Activated CD8-positive, alpha-beta memory T cell treated with anti-CD3 and anti-CD28 coated beads for 4 hours (primary cell): ENCODE measurements at places on chromosomes 11 and 22.
A peak's percentile ranks its signal among the peaks of the same experiment; 100 is the strongest.

DNA sequence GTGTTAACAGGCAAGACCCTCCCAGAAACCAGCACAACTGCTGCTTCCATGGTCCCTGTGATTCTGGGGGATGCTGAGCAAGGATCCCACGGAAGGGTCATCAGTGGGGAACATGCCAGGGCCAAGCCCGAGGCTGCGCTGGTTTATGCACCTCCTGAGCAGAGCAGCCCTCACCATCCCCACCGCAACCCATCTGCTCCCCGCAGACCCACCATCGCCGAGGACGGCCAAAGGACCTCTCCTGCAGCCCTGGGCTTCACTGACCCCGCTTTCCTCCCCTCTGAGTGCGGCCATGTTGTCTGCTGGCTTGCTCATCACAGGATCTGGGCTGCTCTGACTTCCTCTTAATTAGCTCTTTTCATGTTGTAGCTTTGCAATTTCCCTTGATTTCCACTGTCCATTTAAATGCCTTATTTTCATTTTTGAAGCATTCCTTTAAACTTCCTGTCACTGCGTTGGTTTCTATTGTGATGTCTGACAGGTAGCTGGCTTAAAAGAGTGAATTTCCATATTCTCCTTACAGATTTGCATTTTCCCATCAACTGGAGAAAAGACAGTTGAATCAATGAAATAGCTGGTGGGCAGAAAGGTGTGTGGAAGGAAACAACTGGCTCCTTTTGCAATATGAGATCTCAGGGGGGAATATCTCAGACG lies 14.9 kb downstream of the TP53AIP1 start:
- no peak for DNase-seq

- no peak for DNase-seq
Measured at GRCh38 chr11:69166218-69167115, 10.7 kb downstream of the SMIM38 start.

DNA sequence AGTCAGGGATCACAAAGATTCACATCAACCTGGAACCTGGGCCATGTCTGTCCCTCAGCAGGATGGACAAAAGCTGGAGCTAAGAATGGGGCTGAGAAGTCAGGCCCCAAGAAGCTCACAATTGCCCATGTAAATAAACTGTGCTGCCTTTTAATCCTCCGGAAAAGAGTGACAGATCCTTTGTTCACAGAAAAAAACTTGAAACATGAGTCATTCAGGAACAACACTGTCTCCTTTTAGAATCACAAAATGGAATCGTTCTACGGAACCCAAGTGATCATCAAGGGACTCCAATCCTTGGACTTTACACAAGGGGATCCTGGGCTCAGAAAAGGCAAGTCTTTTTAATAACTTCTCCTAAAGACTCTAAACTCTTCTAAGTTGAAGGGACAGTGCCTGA lies 36.1 kb downstream of the RELT start:
- DNase-seq = no peak

- no peak for DNase-seq
Measured at GRCh38 chr11:36150986-36151385, 138.2 kb downstream of the COMMD9 start.

GRCh38 chr22:41983513-41984405 lies 14.5 kb downstream of the SEPTIN3 start:
- no peak for DNase-seq

DNA sequence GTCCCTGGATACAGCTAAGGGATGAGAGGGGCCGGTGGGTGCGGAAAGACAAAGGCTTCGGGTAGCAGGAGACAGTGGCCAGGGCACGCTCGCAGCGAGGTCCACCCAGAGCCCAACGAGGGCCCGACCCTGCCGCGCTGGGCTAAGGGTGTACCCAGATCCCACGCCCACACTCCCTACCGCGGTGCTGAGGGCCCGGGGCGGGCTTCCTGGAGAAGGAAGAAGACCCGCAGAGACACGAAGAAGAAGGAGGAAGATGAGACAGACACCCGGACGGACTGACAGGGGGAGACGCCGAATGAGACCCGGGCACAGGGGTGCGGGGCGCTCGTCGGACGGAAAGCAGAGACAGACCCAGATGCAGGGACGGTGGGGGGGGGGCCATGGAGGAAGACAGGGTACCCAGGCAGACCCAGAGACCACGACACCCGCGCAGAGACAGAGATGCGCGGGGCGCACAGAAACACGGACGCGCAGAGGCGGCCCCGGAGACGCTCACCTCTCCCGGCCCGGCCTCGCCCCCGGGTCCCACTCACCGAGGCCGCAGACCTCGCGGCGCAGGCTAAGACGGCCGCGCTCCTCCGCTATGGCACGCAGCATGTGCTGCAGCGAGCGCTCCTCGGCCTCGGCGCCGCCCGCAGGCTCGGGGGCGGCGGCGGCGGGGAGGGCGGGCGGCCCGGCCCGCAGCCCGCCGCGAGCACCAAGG lies 437 bp downstream of the KIAA0930 start:
- DNase-seq = peak; percentile 17

- DNase-seq = no peak
Measured at GRCh38 chr11:34476849-34477248, 36.7 kb downstream of the ELF5 start.

GRCh38 chr11:1871531-1871930 lies 18.6 kb downstream of the LSP1 start:
- DNase-seq = no peak

- DNase-seq = no peak
Measured at GRCh38 chr11:724778-725386, 18.9 kb downstream of the EPS8L2 start.

GRCh38 chr11:83744620-83745192 lies 458.5 kb upstream of the CCDC90B start:
- DNase-seq = no peak

- DNase-seq = no peak
Measured at GRCh38 chr11:44221992-44222391, 87.9 kb downstream of the ALX4 start.

GRCh38 chr22:24402460-24403192 lies 24.8 kb upstream of the ADORA2A start:
- no peak for DNase-seq

GRCh38 chr11:4017129-4017528 lies 77.5 kb upstream of the RRM1 start:
- DNase-seq = no peak

DNA sequence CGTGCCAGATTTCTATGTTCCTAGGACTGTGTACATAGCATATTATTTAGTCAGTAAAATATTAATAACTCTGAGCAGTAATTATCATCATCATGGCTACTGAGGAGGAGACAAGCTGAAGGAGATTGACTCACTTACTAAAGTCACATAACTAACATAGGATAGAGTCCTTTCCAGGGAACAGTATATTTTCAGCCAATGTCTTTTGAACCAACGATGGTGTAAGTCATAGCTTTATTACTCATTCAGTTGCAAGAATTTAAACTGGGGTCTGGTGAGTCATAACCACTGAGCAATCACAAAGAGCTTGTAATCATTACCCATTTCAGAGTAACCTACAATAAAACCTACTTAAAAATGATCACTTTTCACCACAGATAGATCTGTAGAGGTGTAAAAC lies 1564.8 kb upstream of the TENM4 start:
- DNase-seq = no peak

- no peak for DNase-seq
Measured at GRCh38 chr11:69409812-69410645, 71.4 kb upstream of the LINC01488 start.

DNA sequence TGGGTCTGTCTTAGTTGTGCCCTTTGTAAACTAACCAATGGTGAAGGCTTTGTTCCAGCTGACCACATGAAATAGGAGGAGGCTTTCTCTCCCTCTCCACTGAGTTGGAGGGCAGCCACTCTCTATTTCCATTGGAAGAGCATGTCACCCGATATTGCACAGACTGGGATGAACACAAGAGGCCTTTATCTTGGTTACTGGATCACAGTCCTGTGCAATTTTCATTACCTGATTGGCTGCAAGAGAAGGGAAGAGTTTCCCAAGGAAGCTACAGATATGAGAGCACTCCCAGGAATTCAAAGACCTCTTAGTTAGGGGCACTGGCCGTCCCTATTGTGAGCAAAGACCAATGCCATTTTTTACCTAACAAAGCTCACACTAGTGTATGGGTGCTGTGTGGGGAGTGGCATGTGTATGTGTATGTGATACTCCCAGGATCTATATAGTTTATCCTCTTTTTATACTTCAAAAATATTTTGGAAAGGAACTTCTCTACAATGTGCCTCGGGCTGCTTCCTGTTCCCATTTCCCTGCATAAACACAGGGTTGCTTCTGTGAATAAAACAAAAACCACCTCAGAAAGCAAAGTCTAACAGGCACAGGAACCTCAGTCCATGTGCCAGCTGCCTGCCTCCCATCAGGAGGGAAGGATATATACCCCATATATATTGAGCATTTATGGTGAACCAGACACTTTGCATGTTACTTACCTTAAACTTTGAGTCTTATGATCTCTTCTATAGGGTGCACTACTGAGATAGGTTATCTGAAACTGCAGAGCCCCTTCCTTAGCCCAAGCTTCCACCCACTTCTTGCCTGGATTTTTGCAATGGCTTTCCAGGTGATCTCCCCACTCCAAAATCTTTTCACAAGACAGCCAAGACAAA lies 126.5 kb downstream of the RASSF10 start:
- no peak for DNase-seq

GRCh38 chr11:97022955-97023354 lies 633.1 kb downstream of the JRKL start:
- no peak for DNase-seq

DNA sequence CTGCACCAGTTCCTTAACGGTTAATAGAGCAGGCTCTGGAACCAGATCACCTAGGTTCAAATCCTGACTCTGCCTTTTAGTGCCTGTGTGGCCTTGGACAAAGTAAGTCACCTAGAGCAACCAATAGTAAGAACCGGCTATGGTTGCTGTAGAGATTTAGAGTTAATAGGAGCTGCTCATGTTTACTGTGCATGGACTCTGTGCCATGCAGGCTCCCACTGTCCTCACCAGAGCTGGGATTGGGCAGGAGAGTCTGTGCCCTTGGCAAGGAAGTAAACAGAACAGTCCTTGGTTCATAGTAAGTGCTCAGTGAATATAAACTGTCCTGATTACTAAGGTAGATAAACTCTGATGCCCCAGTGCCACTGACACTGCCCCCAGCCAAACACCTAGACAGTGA lies 1.4 kb upstream of the TP53I11 start:
- DNase-seq = no peak

- DNase-seq = no peak
Measured at GRCh38 chr11:27694992-27695391, 5.3 kb downstream of the BDNF start.

DNA sequence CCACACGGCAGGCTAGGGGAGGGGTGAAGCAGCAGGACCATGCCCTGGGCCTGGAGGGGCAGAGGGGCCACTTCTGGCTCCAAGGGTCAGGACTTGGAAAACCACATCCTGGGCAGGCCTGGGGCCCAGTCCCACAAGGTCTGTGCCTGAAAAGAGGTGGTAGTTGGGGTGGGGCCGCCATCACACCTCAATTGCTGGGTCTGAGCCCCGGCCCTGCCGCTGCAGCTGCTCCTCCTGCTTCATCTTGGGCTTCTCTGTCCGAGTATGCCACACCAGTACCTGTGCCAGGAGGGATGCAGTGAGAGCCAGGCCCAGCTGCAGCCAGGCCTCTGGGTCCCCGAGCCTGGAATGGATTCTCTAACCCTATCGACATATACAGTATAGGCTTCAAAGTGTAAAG lies 2.5 kb downstream of the ROM1 start:
- DNase-seq = no peak

- DNase-seq = no peak
Measured at GRCh38 chr11:8685306-8685705, 2.7 kb downstream of the RPL27A start.

DNA sequence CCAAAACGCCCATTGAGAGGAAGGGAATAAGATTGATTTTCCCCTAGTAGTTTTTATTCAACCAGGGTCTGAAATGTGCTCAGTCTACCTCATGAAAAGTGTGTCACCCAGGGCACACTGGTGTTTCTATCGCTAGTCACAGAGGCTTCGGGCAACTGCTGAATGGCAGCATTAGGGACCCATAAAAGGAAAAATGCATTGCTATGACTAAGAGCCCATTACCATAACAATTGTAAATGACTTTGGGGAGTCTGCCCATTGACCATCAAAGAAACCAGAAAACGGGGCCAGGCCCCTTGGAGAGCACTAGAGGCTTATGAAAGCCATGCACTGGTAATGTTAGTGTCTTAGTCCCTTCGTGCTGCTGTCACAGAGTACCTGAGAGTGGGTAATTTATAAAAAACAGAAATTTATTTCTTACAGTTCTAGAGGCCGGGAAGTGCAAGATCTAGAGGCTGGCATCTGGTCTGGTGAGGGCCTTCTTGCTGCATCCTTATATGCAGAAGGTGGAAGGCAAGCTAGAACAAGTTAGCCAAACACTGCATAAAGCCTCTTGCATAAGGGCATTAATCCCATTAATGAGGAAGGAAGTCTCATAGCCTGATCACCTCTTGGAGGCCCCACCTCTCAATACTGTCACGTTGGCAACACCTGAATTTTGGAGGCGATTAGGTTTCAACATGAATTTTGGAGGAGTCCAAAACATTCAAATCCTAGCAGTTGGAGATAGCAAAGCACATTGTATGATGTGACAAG lies 306.7 kb downstream of the ST3GAL4 start:
- DNase-seq = no peak

- no peak for DNase-seq
Measured at GRCh38 chr22:23150762-23151161, 5.5 kb downstream of the RAB36 start.

DNA sequence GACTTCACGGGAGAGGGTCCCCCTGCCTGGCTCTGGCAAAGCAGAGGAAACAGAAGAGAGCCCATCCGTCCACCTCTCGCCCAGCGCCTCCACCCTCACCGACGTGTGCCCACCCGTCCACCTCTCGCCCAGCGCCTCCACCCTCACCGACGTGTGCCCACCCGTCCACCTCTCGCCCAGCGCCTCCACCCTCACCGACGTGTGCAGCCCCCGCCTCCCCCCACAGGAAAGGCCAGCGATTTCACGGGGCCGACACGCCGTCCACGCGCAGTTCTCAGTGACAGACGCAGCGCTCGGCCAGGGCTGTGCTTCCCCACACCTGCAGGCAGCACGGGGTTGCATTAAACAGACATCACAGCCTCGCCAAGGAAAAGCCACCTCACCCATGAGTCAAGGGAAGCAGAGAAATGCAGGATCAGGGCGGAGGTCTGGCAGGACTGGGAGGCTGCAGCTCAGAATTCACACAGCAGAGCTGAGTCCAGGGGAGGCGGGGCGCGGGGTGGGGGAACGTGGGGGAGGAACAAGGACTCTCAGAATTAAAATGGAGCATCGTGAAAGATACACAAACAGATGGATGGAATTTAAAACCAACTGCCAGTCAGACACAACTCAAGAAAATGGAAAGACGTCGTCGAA lies 377.7 kb downstream of the BRD1 start:
- no peak for DNase-seq

DNA sequence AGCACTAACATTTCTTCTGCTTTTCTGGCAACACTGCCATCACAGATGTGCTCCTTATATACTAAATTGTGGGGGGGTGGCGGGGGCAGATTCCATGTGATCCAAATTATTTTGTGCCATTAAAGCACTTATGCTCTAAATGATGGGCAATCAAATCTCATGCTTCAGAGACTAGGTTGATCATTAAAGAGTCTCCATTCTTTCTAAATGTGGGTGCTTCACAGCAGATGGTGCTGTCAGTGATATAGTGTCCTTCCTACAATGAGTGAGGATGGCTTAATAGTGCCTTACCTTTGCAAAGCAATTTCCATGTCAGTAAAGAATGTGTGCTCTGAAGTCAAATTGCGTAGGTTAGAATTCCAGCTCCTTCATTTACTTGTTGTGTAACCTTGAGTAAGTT lies 589.8 kb downstream of the ETS1 start:
- DNase-seq = no peak
